ENCODE measurements at places on chromosomes 12 and 14.

DNA sequence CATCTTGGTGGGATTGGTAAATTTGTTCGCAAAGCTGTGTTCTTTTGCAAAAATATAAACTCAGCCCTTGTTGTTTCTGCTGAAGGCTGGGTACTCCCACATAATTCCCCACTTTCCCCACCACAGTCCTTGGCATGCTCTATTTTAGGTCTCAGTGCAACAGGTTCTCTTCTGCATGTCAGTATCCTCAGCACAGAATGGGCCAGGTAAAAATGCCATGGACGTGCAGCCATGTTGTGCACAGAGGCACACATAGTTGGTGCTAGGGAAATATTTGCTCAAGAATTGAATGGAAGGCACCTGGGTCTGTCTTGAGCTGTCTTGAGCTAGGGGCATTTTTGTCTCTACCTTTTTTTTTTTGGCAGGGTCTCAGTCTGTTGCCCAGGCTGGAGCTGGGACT lies 87.8 kb upstream of the LHX5 start:
- no peak for DNase-seq

GRCh38 chr12:57604992-57605810 lies 577 bp downstream of the DTX3 start:
- no peak for DNase-seq

DNA sequence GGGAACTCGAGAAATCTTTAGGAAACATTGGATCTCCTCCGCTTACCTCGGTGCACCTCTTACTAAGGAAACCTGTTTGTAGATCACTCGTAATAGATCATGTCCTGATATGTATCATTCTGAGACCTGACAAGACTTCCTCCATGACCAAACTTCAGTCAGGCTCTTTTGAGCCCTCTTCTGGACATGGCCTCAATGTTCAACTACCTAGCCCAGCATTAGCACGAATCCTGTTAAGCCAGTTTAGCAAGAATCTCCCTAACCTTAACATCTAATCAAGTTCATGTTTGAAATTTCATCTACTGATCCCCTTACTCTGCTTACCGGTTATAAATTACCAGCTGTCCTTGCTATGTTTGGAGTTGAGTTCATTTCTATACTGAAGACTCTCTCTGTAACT lies 713.9 kb upstream of the USP15 start:
- no peak for DNase-seq

DNA sequence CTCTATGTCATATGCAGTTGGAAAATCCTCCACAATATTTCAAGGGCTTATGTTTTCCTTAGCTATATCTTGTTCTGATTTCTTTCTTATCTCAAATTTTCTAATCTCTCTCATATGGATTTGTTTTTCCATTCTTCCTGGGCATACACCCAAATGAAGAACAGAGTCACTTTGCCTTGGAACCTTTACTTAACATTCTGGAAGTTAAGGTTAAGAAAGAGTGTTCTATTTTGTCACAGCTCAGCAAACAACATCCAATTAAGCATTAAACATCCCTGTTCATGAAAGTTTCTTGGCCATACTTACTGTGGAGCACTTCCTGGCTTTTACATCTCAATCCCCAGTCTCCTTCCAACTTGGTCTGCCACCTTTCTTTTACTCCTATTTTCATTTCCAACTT lies 5.3 kb downstream of the NAV3 start:
- DNase-seq, result no peak

GRCh38 chr14:73180385-73180805 lies 44.1 kb downstream of the PSEN1 start:
- no peak for DNase-seq

DNA sequence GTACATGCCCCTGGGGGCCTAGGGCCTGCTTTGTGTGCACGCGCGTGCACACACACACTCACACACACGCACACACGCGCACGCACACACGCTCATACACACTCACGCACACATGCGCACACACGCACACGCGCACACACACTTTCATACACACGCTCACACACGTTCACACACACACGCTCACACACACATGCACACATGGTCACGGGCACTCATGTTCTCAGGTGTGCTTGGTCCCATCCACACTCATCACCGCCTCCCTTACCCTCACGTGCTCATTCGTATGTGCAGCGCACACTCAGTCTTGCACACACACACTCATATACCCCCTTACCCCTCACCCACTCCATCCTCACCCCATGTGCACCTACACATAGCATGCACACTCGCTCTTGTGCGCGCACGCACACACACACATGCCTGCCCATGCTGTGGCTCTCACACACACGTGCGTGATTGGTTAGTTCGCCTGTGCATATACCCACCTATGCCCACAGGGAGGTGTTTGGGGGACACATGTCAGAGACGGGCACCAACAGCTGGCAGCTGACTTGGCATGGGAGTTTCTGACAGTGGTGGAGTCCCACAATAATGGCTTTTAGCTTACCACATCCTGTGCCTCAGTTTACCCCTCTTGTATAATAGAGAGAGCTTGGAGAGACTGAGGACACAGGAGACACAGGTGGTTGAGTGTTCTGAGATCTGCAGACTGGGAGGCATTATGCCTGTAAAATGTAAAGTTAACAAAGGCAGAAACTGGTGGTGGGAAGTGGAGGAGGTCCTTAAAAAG lies 28.7 kb downstream of the TSPAN9 start:
- DNase-seq, result no peak

GRCh38 chr12:117072106-117072505 lies 27.1 kb downstream of the TESC start:
- DNase-seq, result no peak

DNA sequence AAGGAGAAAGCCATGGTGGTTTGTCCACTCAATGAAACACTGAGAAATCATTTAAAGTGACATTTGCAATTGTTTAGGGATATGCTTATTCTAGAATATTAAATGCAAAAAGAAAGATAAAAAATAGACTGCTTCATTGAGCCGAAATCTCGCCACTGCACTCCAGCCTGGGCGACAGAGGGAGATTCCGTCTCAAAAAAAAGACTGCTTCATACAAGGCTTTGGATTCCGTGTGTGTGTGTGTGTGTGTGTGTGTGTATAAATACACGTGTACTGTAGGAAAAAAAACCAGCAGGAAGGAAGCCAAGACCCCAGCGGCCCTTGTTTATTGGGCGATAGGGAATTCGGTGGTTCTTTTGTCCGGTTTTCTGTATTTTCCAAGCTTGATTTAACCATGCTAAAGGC lies 3.2 kb upstream of the ZNF839 start:
- no peak for DNase-seq

GRCh38 chr14:100060760-100061159 lies 4.5 kb upstream of the EVL start:
- no peak for DNase-seq

- DNase-seq, result no peak
These were observed 34.9 kb downstream of the WIF1 start for GRCh38 chr12:65086236-65086635.

DNA sequence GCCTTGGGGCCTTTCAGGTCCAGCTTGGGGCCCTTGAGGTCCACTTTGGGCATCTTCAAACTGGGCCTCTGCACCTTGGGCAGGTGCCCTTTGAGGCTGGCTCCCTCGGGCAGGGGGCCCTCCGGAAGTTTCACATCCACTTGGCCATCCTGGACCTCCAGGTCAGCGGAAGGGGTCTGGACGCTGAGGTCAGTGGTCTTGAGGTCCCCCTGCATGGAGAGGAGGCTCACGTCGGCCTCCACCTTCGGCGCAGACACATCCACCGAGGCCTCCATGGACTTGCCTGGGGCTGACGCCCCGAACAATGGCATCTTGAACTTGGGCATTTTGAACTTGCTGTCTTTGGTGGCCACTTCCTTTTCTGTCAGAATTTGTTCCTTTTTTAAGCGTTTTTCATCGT lies 25.1 kb downstream of the AHNAK2 start:
- DNase-seq, result no peak
